Stimulated activated CD8-positive, alpha-beta memory T cell treated with anti-CD3 and anti-CD28 coated beads, Interleukin-2, amount 100 ng/mL, for 1 hour (primary cell): ENCODE measurements at places on chromosomes 13 and 19.

GRCh38 chr13:38970380-38971051 lies 20.1 kb downstream of the STOML3 start:
- DNase-seq: no peak

DNA sequence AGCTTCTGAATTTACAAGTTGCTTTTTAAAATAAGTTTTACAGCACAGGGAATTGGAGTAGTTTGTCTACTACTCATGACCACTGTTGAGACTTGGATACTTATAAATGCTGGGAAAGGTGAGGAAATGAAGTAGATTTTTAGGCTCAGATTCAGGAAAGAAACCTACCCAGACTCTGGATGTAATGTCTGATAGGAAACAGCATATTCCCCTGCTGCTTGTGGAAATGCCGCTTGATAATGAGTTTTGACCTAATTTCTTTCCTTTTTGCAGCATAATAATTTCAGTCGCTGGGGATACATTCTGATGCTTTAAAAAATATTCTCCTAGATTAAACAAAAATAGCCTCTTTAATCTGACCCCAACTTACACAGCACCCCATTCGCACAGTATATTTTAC lies 53.6 kb downstream of the SLC10A2 start:
- DNase-seq: no peak

DNA sequence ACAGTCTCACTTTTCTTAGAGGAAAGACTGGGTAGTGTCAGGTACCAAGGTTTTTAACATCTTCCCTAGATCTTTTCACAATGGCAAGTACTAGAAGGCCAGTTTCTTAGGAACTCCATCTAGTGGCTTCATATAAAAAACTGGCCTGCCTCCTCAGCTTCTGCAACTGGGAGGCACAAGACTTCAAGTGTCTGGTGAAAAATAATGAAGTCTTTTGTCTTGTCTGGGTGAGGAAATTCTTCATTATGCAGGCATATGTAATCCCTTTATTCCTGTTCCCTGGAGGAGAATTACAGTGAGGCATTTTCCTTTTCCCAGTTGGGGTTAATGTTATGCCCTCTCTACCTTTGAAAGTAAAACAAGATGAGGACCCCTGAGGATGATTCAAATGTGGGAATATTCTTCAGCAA lies 300.5 kb downstream of the NALCN start:
- no peak for DNase-seq

GRCh38 chr13:112877976-112878955 lies 90.7 kb upstream of the MCF2L start:
- no peak for DNase-seq

DNA sequence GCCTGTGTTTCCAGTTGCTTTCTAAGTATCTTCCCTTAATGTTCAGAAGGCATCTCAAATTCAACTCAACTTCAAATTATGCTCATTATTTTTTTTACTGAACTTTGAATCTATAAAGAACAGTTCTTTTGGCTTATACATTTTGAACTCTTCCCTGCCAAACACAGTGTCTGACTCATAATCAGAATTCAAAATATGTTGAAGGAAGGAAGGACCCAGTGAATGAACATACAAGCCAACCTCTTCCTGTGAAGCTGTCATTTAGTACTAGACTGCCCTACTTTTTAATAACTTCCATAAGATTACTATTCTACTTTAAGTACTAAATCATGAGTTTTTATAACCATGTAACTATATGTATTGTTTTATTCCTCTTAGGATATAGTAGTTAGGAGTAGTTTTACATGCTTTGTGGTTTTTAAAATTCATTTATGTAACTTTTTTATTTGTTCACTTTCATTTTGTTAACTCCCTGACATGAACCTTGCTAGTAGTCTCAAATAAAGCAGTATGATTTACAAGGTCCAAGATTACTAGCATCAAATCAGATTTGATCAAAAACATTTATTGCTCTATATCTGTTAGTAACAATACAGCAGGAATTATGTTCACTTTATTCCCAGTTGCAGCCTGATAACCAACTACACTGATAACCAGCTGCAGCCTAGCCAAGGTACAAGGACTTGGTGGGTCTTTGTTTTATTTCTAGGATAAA lies 6.4 kb downstream of the NUDT15 start:
- no peak for DNase-seq

GRCh38 chr13:111598747-111599146 lies 278.3 kb downstream of the TEX29 start:
- DNase-seq: no peak

DNA sequence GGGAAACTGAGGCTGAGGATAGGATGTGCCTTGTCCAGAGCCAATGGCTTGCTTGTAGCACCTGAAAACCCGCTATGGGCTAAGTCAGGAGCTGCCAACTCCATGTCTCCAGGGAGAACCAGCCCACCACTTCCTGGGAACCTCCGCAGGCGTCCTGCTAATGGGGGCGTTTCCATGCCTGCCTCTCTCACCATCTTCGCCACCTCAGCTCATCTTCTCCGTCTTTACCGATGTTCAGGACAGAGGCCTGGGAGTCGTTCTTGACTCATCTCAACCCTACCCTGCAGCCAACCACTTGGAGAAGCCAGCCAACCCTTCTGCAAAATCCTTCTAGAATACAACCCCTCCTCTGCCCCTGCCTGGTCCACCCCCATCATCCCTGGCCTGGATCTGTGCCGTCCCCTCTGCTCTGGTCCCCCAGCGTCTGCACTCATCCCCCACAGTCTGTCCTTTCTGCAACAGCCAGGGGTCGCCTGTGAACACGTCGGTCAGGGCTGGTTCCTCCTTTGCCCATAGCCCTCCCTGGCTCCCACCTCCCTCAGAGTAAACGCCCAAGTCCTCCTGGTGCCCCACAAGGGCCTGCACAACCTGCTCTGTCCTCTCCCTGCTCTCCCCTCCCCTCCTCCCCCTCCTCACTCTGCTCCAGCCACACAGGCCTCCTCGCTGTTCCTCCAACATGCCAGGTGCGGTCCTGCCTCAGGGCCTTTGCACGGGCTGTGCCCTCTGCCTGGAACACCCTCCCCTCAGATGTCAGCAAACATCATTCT lies 31.0 kb downstream of the PTPRS start:
- no peak for DNase-seq

DNA sequence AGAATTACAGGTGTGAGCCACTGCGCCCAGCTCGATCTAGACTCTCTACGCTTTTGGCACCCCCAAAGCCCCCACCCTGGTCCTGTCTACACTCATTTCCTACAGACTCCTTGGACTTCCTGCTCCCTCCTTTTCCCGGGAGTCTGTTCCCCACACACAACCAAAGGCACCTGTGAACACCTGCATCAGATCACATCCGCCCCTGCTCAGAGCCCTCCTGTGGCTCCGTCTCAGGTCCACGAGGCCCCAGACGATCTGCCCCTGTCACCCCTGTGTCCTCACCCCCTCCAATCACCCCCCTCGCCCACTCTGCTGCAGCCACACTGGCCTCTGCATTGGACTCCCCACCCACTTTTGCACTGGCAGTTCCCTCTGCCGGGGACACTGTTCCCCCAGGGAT lies 12.4 kb upstream of the PAK4 start:
- DNase-seq: no peak

- DNase-seq: no peak
Measured at GRCh38 chr13:65339241-65339640, 1890.9 kb downstream of the PCDH9 start.

DNA sequence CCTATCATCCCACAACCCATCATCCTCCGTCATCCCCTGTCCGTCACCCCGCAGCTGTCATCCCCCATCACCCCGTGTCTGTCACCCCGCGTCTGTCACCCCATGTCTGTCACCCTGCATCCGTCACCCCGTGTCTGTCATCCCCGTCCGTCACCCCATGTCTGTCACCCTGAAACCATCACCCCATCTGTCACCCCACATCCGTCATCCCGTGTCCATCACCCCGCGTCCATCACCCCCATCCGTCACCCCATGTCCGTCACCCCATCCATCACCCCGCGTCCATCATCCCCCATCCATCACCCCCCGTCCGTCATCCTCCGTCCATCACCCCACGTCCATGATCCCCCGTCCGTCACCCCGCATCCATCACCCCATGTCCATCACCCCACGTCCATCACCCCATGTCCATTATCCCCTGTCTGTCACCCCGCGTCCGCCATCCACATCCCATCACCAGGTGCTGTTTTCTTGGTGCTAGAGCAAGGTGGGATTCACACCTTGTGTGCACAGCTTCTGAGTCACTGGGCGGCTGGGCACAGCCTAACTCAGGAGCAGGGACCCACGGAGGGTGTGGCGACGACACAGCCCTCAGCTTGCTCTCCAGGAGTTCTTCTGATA lies 24.2 kb downstream of the RASA3 start:
- no peak for DNase-seq

- no peak for DNase-seq
Measured at GRCh38 chr19:5318306-5318705, 22.3 kb downstream of the PTPRS start.

DNA sequence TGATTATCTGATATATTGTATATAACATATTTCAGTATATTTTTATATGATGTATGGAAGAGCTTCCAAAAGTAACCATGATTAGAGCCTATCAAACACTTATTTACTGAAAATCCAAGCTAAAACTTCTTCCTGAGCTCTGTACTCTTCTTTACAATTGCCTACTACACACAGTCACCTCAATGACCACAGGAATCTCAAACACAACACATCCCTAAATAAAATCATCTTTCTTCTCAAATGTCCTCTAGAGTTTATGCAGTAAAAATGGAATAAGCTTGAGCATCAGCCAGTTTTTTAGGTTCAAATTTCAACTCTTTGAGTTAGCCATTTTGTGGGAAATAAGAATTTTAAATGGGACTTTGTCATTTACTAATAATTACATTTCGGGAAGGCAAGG lies 102.6 kb upstream of the FNDC3A start:
- no peak for DNase-seq

- DNase-seq: no peak
Measured at GRCh38 chr13:60562096-60562780, 165.2 kb downstream of the TDRD3 start.

- DNase-seq: no peak
Measured at GRCh38 chr19:55640577-55641425, at the start of gene ZNF580. TSS of gene ZNF580 (plus strand) at chr19:55641002. CDS start at chr19:55642509, 1,507 bp downstream.

DNA sequence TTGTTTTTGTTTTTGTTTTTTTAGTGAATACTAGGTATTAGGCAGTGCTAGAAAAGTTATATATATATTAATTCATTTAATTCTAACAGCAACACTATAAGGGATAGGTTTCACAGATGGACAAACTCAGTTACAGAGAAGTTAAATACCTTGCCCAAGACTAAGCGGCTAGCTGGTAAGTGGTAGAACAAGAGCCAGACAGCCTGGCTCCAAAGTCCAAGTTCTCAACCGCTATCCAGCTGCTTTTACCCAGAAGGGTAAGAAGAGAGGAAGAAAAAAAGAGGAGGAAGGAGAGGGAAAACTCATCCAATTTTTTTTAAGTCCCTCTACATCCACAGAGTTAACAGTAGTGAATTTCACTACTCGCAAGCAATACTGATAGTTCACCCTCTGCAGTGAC lies 217.0 kb downstream of the SPRY2 start:
- DNase-seq: no peak

- no peak for DNase-seq
Measured at GRCh38 chr13:65638572-65639168, 1591.5 kb downstream of the PCDH9 start.

- DNase-seq: no peak
Measured at GRCh38 chr13:72559716-72560115, 167.7 kb downstream of the MZT1 start.

DNA sequence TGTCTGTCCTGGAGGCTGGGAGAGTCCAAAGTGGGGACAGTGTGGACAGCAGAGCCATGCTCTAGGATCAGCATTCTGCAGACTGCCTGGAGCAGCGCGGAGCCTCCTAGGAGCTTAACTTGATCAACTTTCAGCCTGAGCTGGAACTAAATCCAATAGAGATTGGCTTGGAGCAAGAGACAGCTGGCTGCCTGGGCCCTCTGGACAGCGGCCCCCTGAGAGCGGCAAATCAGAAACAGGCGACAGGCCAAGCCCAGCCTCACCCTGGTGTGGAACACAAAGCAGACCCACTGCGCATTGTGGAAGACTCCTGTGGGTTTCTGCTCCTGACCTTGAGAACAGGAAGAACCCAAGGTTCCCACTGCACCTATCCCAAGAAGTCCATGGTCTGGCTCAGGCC lies 462.2 kb downstream of the TSHZ3 start:
- DNase-seq: no peak

DNA sequence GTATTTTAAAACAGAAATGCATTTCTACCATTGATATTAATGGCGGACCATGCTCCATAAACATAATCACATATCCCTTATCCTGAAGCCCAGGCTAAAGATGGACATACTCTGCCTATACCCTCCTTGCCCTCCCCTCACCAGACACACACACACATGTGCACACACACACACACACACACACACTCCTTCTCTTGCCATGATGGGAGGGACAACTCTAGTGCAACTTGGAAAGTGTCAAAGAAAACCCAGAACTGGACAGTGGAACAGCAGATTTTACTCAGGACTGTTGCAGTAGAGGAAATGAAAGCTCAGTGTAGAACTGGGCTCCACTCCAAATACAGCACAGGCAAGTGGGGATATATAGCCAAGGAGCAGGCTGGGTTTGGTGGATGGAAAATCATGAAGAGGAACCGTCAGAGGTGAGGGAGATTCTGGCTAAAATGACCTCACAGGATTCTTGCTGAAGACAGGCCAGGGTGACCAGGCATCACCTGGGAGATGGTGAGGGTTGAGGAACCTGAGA lies 40.8 kb downstream of the TNFRSF19 start:
- no peak for DNase-seq

- DNase-seq: no peak
Measured at GRCh38 chr19:3548606-3549005, 8.8 kb downstream of the MFSD12 start.

GRCh38 chr19:12440541-12441316 lies at the start of gene ZNF443:
TSS of gene ZNF443 (minus strand) at chr19:12441021. CDS start at chr19:12440914, 107 bp downstream.
- peak; percentile 97 for DNase-seq

DNA sequence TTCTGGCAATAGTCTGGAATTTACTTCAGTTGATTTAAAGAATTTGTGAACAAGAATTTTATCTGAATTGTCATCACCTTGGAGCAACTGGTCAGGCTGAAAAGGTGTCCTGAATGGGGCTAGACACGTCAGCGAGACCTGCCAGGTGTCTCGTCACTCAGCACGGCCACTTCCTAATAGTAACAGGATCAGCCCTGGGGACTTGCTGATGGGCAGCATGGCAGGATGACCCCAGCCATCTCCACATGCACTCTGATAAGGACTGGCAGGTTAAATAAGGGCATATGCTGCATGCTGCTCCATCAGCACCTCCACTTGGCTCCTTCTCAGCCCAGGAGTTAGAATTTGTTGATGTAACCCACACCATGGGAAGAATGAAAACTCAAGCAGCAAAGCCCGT lies 224.2 kb downstream of the FOXO1 start:
- no peak for DNase-seq
